ENCODE measurements at places on chromosomes 1 and 21.

DNA sequence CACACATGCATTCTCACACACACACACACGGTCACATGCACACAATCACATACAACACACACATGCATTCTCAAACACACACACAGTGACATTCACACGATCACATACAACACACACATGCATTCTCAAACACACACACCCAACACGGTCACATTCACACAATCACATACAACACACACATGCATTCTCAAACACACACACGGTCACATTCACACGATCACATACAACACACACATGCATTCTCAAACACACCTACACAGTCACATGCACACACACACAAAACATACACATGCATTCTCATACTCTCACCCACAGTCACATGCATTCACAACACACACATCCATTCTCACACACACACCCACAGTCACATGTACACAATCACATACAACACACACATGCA lies 135.0 kb downstream of the CASZ1 start:
- DNase-seq = no peak

DNA sequence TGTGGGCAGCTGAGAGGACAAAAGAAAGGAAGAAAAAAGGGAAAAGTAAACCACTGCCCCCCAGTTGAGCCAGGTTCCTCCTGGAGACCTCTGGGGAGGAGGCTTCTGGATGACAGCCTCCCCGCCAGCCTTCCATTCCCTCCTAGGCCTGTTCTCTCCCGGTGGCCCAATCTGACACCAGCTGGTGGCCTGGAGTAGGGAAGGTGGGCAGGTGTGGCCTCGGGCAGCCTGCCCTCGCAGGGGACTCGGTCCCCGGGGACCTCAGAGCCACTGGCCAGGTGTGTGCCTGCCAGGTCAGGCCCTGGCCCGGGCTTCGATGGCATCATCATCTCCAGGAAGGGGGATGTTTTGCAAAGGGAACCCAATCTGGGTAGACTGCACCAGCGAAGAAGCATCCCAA lies 159.0 kb downstream of the CASZ1 start:
- DNase-seq = no peak

- DNase-seq = no peak
Measured at GRCh38 chr1:47532921-47533792, 95.3 kb downstream of the FOXD2 start.

DNA sequence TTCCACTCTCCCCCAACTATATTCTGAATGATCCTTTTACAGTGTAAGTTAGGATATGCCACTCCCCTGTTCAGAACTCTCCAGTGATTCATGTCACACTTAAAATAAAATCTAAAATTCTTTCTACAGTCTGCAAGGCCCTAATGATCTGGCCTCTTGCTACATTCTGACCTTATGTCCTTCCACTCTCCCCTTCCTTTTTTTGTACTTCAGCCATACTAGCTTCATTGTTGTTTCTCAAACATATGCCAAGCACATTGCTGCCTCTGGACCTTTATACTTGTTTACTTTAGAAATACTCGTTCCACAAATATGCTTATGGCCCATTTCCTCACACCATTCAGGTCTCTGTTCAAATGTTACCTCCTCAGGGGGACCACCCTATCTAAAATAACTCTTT lies 14.8 kb upstream of the PSMA5 start:
- no peak for DNase-seq

DNA sequence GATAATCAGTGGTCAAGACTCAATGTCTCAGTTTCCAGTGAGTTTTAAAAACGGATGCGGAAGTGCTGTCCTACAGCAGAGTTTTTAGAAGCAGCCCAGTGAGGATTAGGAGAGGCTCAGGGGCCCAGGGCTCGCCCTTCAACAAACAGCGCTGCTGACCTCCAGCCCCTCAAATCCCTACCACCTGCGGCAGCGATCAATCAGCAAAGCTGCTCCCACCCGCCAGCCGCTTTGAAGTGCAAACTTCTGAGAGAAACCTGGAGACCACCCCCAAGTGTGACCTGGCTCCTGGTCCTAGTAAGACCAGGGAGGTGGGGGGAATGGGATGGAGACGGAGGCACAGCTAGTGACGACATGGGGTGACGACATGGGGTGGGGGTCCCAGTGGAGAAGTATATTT lies 14.4 kb downstream of the ZBTB17 start:
- DNase-seq = no peak

DNA sequence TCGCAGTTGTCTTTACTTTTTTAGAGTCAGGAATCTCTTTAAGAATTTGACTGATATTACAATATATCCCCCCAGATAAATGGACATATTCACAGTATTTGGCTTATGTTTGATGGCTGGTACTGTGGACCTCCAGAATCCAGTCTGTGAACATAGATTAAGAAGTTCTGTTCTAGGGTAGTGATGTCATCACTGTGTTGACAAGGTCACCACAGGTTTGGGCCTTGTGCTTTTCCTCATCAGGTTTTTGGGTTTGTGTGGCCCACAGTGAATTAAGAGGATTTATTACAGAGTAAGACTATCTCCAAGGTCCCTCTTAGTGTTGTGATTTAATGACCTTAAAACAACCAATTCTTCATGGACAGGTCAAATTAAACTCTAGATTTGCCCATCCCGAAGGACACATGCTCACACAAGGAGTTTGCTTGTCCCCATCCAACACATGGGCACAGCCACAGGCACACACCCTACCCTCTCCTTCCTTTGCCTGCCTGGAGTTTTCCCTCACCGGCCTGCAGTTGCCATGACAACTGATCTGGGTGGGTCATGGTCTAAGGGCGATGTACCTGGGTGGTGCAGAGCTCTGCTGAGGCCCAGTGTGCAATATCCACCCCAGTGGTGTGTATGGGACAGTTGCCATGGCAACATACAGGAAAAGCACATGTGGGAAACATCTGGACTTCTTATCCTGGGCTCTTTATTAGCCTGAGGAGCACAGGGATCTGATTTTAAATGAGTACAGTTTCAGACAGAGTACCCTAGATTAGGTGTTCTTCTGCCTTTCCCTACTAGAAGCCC lies 98.6 kb downstream of the NAV1 start:
- DNase-seq = no peak

DNA sequence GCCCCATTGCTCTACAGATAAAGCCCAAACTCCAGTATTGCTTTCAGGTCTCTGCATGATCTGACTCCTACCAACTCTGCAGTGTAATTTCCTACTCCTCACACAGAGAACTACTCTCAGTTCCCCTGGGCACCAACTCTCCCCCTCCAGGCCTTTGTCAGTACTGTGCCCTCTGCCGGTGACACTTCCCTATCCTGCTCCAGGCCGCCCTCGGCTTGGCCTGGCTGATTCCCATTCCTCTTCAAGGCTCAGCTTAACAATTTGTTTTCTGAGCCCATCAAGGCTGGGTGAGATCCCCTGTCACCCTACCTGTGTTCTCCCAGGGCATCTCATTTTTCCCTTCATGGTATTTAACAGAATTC lies 2.6 kb downstream of the SLAMF8 start:
- DNase-seq = no peak

DNA sequence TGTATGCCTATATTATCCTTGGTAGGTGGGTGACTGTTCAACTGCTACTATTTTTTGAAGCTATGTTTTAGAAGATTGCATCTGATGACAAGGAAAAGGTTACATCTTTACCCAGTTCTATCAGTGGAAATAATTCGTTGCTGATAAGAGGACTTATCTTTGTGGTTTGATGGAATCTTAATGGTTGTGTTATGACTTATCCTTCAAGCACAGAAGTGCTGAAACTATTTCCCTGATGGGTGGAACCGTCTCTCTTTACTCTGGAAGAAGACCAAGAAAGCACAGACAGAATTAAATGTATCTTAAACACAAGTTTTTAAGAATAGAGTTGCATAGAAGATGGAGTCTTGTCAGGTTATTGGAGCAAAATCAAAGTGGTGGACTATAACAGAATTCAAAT lies 437.7 kb upstream of the KAZN start:
- DNase-seq = no peak

DNA sequence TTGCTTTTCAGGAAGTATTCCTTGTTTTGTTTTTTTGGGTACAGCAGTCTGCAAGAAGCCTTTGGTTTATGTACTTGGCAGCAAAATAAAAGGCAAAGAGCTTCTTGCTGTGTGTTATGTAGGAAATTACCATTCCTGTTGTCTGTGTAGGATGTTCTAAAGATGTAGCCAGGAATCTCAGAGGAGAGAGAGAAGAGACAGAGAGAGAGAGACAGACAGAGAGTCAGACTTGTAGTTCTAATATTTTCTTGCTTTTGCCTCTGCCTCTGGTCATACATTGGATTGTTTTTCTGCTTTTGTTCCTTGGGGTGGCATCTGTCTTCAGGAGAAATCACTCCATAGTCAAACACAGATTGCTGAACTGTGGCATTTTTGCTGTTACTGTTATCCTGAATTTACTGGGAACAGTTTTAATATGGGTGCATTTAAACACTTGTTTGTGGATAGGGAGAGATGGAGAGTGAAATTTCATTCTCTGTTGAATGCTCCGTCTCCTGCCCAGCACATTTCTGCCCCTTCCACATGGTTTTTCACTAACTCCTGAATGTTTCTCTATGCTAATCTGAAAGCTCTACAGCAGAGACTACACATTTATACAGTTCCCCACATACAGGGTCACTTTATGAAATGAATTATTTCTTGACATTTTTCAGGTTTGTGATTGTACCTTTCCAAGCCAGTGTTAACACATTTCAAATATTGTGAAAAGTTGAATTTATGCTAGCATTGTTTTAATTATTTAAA lies 49.8 kb downstream of the POU2F1 start:
- DNase-seq = no peak

- no peak for DNase-seq
Measured at GRCh38 chr1:200336101-200336845, 73.6 kb downstream of the ZNF281 start.
